ENCODE measurements at places on chromosomes 2 and 18.

DNA sequence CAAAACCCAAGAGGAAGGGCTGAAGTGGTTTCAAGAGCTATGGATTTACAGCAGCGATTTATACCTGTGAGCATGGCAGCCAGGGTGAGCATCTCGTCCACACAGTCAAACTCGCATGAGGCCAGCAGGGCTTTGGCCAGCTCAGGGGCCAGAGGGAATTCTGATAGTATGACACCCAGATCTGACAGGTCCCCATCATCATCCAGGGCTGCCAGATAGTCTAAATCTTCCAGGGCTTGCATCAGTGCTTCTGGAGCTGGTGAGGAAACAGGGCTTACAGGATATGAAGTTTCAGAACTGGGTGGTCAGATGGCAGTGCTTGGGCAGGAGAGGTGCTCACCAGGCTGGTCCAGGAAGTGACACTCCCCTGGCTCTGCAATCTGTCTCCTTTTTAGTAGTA is 3.5 kb downstream of the DQX1 start:
- no peak for DNase-seq

- peak; percentile 54 for DNase-seq
These were observed 46.4 kb downstream of the PCBP1 start for GRCh38 chr2:70133491-70134322.

GRCh38 chr2:161243312-161243711 is 64.9 kb upstream of the PSMD14 start:
- DNase-seq, result no peak

- no peak for DNase-seq
These were observed 23.8 kb downstream of the ANKAR start for GRCh38 chr2:189698020-189698887.

- DNase-seq, result no peak
These were observed 216.5 kb upstream of the NRP2 start for GRCh38 chr2:205465791-205466190.

GRCh38 chr18:36378205-36378604 is 80.7 kb downstream of the FHOD3 start:
- no peak for DNase-seq

- no peak for DNase-seq
These were observed 592 bp upstream of the CAD start for GRCh38 chr2:27216416-27217137.

DNA sequence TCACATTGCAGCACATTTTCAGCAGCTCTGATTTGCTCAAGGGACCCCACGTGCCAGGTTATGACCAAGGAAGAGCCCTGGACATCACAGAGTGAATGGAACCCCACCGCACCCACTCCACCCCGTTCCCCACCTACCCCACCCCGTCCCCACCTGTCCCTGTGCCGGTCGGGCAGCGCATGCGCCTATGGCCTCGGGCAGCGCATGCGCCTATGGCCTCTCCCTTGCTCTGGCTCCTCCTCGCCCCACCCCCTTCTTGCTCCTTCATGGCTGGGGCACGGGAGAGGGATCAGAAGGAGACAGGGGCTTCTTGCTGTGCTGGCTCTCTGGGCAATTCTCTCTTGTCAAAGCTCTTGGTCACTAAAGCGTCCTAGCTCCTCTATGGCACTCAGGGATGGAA is 371.8 kb upstream of the HS6ST1 start:
- DNase-seq, result no peak

GRCh38 chr2:211545582-211545981 is 989.2 kb downstream of the CPS1 start:
- DNase-seq, result no peak

DNA sequence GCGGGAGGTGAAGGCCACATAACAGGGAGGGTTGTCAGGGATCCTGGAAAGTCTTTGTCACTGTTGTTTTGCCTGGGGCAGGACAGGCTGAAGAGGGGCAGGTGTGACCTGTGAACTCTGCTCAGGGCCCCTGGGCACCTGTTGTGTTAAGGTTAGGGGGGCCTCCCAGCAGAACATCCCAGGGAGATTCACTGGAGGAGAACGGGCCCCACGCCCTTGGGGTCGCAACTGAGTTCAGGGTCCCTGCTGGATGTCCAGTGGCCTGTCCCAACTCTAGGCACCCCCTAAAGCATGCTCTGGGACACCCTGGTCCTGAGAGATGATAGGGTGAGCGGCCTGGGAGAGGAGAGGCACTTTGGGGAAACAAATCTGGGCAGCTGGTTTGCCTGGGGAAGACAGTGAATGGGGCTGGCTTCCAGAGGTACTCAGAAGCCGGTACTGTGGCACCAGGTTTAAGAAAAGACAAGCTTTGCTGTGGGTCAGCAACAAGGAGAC is 22.9 kb downstream of the GPR35 start:
- DNase-seq, result no peak

GRCh38 chr18:65017372-65017760 is 733.4 kb upstream of the CDH7 start:
- DNase-seq, result no peak

DNA sequence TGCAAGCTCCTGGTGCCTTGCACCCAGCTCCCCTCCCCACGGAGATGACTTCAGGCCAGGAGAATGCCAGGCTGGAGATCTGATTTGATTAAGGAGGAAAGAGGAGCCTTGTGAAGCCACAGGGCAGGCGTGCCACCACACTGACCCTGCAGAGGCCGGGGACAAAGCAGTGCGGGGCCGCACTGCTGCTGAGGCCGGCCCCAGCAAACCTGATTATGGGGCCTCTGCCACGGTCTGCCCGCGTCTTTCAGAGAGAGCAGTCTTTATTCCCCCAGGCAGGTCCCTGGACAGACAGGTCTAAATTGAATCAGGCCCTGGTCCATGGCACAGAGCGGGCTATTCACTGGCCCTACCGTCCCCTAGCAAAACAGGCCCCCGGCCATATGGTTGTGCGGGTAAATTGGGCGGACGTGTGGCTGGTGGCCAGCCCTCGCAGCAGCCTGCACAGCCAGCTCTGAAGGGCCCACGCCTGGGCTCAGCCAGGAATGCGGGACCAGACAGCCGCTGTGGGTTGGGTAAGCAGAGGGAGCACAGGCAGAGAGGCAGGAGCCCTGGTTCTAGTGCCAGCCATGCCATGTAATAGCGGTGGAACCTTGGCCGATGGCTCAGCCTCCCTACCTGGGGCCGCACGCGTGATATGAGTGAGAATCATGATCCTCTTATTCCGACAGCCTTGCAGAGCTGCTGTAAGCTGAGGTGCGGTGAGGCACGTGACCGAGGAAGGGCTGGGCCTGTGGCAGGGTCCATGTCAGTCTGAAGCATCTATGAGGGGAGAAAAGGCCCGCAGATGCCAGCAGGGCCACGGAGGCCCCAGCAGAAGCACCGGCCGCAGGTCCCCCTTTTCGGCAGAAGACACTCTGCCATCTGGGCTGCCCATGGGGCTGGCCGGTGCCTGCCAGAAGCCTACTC is 97.3 kb upstream of the MYCN start:
- DNase-seq, result no peak

GRCh38 chr2:113799375-113799774 is 42.9 kb upstream of the SLC35F5 start:
- no peak for DNase-seq

DNA sequence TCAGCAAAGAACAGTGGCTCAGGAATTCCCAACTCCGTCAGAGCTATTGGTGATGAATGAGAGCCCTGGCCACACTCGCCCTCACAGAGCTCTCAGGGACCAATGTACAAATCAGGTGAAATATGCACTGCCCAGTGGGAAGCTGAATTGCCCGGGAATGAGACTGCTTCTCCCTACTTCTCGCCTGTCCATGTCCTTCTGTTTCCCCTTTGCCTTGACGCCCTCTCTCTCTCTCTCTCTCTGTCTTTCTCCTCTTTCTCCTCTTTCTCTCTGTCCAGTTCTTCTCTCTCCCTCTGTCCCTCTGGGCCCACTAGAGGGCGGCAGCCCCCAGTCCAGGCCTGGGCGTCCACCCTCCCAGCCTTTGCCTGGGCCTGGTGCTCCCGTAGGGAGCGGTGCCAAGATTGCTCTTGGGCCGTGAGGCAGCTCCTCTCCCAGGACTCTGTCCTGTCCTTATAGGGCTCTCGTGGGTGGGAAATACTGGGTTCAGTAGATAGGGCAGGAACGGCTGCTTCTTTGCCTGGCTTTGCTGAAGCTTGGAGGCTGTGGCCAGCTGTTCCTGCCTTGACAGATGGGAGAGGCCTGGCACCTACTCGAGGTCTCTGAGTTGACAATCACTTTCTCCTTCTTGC is 28.4 kb upstream of the PUM2 start:
- DNase-seq, result no peak

- no peak for DNase-seq
These were observed 48.1 kb downstream of the MAIP1 start for GRCh38 chr2:200003444-200003843.

DNA sequence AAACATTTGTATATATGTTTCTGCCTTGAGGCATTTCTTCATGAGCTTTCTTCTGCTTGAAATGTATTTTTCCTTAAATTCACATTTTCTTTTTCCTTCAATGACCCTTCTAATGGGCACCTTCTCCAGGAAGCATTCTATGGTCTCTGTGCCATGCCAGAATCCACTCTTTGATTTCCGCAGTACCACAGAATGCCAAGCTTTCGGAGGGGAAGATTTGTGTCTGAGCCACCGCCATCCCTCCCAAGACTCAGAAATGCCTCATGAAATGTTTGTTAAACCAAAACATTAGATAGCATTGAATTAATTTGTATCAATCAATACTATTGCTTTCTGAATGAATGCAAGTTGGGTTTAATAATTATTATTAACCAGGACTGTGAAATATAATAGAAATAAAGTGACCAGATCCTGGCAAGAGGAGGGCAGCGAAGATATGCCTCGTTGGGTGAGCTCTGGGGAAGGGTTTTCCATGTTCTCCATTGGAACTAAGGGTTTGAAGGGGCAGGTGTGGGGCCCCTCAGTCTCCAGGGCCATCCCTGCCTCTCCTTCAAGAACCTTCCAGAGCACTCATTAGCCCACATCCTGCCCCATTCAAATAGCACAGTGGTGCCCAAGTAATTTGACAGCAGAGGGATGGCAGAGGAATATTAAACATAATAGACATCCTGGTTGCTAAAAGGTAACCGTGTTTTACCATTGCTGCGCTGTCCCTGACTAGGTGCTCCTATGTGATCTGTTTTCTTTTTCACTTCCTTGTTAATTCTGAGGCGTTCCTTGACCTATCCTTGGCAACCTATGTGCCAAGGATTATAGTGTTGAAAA is 189.6 kb downstream of the MYCN start:
- no peak for DNase-seq

DNA sequence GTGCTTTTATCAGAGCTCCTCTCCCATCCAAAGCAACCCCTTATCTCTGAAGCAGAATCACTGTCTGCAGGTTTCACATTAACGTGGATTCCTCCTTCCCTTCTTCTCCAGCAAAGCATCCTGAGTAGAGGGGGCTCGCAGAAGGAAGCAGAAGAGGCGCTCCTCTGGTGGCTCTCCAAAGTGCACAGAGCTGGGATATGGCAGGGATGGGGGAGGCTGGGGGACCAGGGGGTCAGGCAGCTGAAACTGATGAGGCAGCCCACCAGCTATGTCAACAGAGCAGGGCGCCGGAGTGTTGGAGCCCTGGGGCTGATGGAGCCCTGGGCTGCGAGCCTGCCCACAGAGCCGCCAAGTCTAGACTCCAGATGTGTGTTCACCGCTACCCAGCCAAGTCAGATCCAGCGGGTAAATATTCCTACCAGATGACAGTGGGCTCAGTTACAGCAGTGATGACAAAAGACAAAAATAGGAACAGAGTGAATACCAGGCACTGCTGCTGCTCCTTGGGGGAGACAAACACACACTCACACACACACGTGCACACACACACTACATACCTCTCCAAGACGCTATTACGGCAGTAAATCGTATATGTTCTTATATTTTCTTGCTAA is 678.3 kb upstream of the ID2 start:
- no peak for DNase-seq

DNA sequence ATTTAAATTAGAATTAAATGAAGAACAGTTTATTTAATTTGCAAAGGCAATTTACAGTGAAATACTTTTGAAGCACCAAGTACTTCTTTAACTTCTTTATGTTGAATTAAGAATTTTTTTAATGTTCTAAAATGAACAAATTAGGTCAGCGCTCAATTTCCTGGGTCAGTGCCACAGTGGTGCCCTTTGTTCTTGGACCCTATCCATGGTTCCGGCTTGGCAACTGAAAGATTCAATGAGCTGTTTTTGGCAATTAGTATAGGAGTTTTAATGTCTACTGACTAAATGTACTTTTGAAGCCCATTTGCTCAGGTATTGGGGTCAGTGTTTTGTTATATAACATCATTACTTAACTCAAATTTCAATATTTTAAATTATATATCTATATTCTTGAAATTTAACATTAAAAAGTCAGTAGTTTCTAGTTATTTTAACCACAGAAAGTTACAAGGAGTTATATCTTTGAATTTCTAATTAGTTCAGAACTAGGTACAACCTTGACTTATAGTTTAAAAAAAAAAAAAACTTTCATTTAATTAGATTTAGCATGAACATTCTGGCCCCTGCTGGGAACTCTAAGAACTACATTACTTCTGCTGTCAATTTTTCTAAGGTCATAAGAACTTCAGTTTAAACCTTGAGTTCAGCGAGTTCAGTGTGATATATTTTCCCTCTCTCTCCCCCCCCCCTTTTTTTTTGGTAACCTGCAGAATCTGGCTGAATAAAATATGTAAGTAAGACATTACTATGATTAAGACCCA is 7.6 kb upstream of the MSTN start:
- DNase-seq, result no peak

- peak; percentile 21 for DNase-seq
These were observed 91.7 kb upstream of the EPC2 start for GRCh38 chr2:148552675-148553331.

GRCh38 chr18:75130591-75131328 is 78.2 kb downstream of the PTGR3 start:
- DNase-seq, result no peak

DNA sequence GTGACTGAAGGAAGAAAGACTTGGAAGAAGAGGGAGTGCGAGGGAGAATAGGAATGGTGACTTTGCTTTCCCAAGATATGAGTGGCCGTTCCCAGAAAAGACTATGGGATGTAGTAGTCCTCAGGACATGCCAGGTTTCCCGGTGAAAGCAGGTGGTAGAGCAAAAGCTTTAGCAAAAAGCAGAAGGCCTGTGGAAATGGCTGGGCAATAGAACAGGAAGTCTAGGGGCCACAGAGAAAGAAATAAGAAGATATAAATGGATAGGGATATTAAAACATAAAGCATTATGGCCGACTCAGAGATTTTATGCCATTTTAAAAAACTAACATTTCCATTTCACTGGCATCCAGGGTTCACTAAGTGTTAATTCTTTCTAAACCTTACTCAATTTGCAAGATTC is 1.2 kb upstream of the SERPINB13 start:
- DNase-seq, result no peak

GRCh38 chr2:232322560-232323327 is 55.8 kb upstream of the ALPP start:
- DNase-seq, result no peak

All from NCI-H187 (cell line).